ENCODE measurements at places on chromosomes 3 and 15.

DNA sequence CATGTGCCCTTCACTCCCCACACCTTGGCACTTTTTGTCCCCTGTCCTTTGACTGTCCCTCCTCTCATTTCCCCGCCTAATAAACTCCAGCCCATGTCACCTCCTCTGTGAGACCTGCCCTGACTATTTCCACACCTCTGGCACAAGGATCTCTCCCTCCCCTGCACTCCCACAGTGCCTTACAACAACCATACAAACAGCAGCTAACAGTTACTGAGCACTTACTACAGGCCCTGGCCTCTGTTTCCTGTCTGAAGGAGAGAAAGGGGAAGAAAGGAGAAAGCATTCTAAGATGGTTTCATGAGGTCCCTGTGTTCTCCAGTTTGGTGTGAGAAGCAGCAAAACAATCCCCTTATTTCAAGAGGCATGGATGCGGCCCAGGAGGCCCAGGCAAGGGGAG, 20.0 kb upstream of the TRH start:
- DNase-seq = no peak

DNA sequence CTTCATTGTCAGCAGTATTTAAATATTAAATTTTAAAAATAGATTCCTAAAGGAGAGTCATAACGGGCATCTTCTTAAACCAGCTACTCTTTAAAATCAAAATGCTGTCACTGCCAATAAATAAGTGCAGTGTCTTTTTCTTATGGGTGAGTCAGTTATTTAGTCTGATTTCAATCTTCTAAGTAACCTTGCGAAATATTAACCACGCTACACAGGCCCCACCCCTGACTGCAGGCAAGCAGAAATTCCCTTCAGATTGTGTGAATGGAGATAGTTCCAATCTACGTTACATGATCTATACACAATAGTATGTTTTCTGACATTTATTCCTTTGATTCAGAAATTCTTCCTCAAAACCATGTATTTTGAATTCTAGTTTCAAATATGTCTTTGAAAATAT, 141.5 kb downstream of the GADL1 start:
- DNase-seq = peak; percentile 80

DNA sequence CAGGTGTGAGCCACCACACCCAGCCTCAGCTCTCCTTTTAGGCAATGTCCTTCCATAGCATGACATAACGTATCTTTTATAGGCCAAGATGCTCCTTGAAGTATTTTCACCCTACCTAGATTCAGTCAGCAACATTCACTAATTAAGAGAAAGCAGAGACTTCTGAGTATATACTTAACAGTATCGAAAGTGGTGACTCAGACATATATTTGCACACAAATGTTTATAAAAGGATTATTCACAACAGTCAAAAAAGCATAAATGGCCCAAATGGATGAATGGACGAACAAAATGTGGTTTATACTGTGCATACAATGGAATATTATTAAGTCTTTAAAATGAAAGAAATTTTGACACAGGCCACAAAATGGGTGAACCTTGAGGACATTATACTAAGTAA, 108.6 kb downstream of the ZNF385D start:
- no peak for DNase-seq

GRCh38 chr3:172347895-172348679, 100.2 kb downstream of the GHSR start:
- no peak for DNase-seq

DNA sequence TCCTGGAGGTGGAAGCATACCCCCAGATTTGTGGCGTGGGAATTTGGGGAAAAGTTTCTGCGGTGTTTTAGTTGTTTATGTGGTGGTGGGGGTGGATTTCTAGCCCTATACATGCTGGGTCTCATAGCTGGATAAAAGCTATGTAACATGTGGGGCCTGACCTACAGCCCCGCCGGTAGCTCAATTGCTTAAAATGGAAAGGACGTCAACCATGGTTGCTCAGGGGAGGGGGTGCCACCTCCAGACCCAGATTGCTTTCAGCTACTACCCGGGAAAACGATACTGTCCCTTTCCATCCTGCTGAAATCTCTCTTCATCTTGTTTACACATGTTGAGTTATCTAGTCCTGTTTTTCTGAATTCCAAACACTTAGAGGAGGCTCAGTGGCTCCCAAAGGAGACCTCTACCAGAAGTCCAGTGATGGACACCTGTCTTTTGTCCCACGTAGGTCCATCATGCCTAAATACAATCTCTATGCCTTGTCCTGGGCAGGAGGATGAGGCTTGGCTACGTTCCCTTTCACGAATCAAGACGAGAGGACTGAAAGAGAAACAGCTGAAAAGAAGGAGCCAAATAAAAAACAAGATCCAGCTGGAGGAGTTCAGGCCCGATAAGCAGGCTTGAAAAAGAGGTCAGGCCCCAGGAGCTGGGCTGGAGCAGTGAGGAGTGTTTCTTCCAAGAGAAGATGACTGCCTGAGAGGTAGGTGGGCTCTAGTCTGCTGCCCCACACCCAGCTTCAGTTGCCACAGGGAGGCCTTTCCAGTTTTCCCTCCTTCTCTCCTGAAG, 72.1 kb upstream of the TPRG1 start:
- DNase-seq = no peak

GRCh38 chr3:194900854-194901522, 215.3 kb downstream of the FAM43A start:
- DNase-seq = no peak

GRCh38 chr3:38255627-38256026, 10.0 kb upstream of the SLC22A13 start:
- no peak for DNase-seq

DNA sequence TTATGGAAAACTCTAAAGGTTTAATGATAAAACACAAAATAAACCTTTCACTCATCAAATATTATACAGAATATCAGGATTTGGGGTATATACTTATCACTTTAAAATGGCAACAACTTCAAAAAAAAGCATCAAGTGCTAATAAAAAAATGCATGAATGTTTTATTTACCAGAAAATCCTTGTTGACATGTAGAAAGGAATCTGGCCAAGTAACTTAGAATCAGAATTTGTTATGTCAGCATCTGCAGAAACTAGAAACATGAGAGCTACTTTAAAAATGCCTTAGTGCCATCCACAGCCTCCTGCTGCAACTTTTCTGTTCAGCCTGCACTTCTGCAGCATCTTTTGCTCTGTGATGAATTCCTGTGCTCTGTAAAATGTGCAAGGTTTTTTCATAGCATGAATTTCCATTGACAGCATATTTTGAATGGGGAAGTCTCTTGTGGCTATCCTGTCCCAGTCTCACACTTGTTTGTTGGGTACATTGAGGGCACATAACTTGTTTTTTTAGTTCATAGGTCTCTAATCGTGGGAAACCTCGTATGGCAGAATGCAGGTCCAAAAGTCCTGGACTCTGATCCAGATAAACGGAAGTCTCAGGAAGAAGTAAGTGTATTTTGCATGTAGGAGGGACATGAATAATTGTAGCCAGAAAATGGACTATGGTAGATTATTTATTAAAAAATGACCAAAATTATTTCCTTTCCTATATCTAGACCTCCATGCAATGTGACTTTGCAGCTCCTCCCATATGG, 21.1 kb upstream of the MYRIP start:
- no peak for DNase-seq

DNA sequence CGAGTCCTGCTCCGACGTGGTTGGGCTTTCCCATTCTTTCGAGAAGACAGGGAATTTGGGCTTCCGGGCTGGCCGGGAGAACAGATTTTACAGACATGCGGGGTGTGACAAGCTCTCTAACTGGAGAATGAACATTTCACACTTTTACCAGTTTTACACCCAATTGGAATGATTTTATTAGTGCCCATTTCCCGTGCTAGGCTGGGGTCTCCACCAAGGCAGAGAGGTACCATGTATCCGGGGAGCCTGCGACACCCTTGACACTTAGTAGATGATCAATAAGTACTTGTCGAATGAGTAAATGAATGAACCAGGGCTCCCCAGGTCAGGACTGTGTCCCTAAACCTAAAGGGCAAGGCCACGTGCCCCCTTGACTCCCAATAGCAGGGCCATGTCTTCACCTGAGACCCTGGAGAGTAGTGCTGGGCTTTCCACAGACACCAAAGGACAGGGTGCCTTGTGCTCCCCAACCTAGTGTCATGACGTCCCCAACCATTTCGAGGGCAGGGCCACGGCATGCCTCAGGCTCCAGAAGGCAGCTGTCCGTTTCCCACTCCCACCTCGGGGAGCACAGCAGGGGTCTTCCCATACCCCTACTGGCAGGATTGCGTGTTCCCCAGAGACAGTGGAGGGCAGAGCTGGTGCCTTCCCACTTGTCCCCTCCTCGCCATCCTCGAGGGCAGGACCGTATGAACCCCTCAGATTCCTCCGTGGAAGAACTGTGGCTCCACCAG, 679 bp upstream of the MYD88 start:
- DNase-seq = no peak

DNA sequence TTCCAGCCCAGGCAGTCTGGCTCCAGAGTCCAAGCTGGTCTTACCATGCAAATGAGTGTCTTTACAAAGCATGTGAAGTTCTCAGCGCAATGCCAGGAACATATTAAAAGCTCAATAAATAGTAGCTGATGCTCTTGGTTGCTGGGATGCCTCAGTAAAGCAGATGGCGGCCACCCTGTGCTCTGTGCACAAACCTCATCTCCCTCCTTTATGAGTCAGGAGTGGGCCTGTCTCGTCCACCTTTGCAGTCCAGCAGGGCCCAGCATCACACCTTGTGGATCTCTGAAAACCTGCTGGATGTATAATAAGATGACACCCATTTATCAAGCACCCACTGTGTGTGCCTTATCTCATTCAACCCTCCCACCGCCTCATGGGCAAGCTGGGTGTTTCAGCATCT, 42.7 kb downstream of the FAM174B start:
- DNase-seq = no peak

DNA sequence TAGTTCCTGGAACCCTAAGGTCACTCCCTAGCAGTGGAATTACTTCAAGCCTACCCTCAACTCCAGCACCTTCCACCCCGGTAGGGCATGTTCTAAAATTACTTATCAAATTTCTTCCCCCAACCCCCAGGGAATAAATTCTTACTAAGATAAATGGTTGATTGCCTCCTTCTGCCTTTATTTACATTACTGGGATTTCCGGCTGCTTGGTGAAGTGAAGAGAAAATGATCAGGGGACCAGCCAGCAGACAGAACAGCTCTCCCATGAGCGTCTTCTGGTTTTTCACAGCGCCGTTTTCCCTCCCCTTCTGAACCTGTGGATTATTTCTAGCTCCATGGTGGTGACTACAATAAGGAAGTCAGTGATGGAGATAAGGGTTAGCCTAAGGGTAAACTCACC, 521.5 kb upstream of the PPP2R3A start:
- DNase-seq = no peak

DNA sequence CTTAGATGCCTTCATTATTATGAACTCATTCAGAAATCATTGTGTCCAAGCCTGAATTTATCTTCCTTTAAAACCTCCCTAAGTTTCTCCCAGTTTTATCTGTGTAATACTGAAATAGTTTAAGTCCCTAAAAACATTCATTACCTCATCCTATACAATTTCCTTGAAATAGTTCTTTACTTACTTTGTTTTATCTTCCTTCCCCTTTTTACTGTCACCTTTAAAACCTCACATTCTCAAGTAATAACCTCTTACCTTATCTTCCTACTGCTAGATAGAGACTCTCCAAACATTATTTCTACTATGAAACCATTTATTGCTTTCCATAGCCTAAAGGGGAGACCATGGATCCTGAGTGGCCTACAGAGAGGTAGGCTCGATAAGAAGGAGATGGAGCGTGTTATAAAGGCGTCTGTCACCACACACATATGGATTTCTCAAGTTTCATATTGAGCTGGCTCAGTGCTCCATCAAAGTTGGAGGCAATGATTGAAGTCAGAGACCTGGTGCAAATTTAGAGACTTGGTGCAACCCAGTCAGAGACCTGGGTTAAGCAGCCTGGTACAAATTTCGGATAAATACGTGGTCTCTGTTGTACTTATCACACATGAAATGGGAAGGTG, 140.4 kb downstream of the NFKBIZ start:
- DNase-seq = no peak

All from foreskin fibroblast (primary cell).